ENCODE measurements at places on chromosomes 7 and 10.

- no peaks in the 10 kb centered on the region for H3K36me3 ChIP-seq
- H3K27me3 ChIP-seq: peaks cover 31% of the 10 kb centered on the region
- no peak overlapping the region for H3K4me3 ChIP-seq
- no peak overlapping the region for H3K27ac ChIP-seq
- peaks cover 5% of the 10 kb centered on the region for H3K4me1 ChIP-seq
- no peak for DNase-seq
These were observed 43.8 kb upstream of the PAPSS2 start for GRCh38 chr10:87615856-87616255.

DNA sequence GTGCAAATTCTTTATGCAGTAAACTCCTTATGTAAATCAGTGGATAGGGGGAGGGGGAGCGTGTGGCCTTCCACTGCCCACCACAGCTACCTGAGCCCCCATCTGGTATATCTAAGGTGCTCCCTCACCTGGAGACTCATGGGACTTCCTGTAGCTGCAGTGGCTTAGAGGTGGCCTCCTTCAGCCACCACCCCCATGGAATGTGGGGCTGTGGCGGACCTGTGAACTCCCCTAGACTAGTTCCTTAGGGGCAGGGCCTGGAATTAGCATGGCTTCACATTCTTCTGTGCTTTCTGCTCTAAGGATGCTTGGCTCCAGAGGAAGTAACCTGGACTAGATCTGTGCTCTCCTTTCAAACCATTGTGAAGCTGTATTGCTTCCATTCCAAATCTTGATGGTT is 550.5 kb upstream of the COBL start:
- no peak overlapping the region for H3K4me3 ChIP-seq
- no peaks in the 10 kb centered on the region for H3K4me1 ChIP-seq
- no peak overlapping the region for H3K27ac ChIP-seq
- no peak for DNase-seq

DNA sequence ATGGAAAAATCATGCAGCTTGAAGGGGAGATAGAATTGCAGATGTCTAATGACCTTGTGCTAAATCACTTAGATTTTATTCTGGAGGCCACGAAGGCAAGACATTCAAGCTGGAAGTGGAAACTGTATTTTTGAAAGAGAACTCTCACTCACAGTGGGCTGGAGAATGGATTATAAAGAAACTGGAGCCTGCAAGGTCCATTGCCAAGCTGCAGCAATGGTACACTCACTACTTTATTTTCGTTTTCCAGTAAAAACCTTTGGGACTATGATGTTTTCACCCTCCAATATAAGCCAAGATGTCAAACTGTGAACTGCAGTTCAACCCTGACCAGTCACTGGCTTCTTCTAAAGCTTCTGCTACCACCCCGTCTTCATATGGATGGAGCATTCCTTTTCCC is 62.0 kb downstream of the SKIDA1 start:
- no peaks in the 10 kb centered on the region for H3K36me3 ChIP-seq
- no peaks in the 10 kb centered on the region for H3K4me1 ChIP-seq
- H3K4me3 ChIP-seq: no peak overlapping the region
- H3K27me3 ChIP-seq: no peaks in the 10 kb centered on the region
- H3K27ac ChIP-seq: no peak overlapping the region

- 0 out of 2 replicates have a peak, but pooled peaks cover 3% of the 10 kb centered on the region for H3K4me1 ChIP-seq
- DNase-seq: peak; percentile 78
- no peaks in the 10 kb centered on the region for H3K36me3 ChIP-seq
- H3K27ac ChIP-seq: peak overlapping the region; percentile 51
These were observed 5.6 kb upstream of the DKK1 start for GRCh38 chr10:52308251-52309031.

- H3K4me3 ChIP-seq: no peak overlapping the region
- H3K27me3 ChIP-seq: peaks cover 7% of the 10 kb centered on the region
- no peak overlapping the region for H3K27ac ChIP-seq
- no peaks in the 10 kb centered on the region for H3K36me3 ChIP-seq
These were observed 32.1 kb downstream of the ADCYAP1R1 start for GRCh38 chr7:31084226-31084625.

DNA sequence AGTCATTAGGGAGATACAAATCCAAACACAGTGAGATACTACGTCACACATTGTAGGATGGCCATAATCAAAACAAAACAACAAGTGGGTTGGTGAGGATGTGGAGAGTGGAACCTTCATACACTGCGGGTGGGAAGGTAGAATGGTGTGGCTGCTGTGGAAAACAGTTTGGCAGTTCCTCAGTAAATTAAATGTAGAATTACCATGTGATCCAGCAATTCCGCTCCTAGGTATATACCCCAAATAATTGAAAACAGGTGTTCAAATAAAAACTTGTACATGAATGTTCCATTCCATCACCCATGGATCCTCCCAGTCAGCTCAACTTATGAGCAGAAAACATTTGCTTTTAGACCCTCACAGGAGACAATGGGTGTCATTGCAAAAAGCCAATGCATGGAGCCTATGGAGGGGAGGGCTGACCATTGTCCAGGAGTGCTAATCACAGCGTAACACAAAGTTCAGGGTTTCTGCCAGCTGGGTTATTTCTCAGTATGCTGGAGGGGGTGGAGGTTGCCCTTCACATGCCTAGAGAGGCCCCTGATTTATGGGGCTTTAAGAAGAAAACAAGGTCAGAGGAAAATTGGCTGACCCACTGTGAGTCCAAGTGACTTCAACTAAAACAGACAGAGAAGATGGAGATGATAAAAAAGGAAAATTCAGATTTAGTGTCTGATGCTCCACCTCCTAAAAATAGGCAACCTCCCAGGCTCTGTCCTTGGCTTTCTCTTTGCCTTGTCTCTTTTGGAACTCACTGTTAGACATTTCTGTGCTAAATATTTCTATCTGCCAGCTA is 124.1 kb downstream of the WDR11 start:
- no peaks in the 10 kb centered on the region for H3K36me3 ChIP-seq
- no peak for DNase-seq
- no peak overlapping the region for H3K27ac ChIP-seq
- H3K4me1 ChIP-seq: no peaks in the 10 kb centered on the region

GRCh38 chr10:131453721-131454634 is 142.5 kb upstream of the TCERG1L start:
- H3K4me3 ChIP-seq: no peak overlapping the region
- H3K27ac ChIP-seq: no peak overlapping the region
- H3K4me1 ChIP-seq: no peaks in the 10 kb centered on the region
- no peak for DNase-seq
- no peaks in the 10 kb centered on the region for H3K36me3 ChIP-seq

GRCh38 chr7:50069613-50070012 is 23.4 kb downstream of the ZPBP start:
- no peak overlapping the region for H3K4me3 ChIP-seq
- DNase-seq: no peak
- no peaks in the 10 kb centered on the region for H3K27me3 ChIP-seq
- H3K27ac ChIP-seq: no peak overlapping the region
- no peaks in the 10 kb centered on the region for H3K4me1 ChIP-seq

GRCh38 chr7:69912846-69913245 is 314.6 kb downstream of the AUTS2 start:
- no peak for DNase-seq
- H3K4me3 ChIP-seq: no peak overlapping the region
- H3K27me3 ChIP-seq: no peaks in the 10 kb centered on the region

- no peak overlapping the region for H3K27ac ChIP-seq
- H3K4me3 ChIP-seq: no peak overlapping the region
- no peak for DNase-seq
- H3K4me1 ChIP-seq: no peaks in the 10 kb centered on the region
These were observed 4.6 kb downstream of the C7orf25 start for GRCh38 chr7:42907316-42907715.

GRCh38 chr10:99470327-99470726 is 39.9 kb upstream of the GOT1 start:
- no peak overlapping the region for H3K27ac ChIP-seq
- no peak for DNase-seq
- peaks cover 13% of the 10 kb centered on the region for H3K27me3 ChIP-seq
- no peaks in the 10 kb centered on the region for H3K4me1 ChIP-seq

GRCh38 chr10:128579280-128579865 is 453.1 kb upstream of the MKI67 start:
- H3K36me3 ChIP-seq: no peaks in the 10 kb centered on the region
- no peaks in the 10 kb centered on the region for H3K4me1 ChIP-seq
- DNase-seq: no peak
- no peak overlapping the region for H3K4me3 ChIP-seq
- no peaks in the 10 kb centered on the region for H3K27me3 ChIP-seq

Measured in IMR-90 (cell line).